AG10803 (cell line): ENCODE measurements at places on chromosomes 2 and 18.
A peak's percentile ranks its signal among the peaks of the same experiment; 100 is the strongest.

DNA sequence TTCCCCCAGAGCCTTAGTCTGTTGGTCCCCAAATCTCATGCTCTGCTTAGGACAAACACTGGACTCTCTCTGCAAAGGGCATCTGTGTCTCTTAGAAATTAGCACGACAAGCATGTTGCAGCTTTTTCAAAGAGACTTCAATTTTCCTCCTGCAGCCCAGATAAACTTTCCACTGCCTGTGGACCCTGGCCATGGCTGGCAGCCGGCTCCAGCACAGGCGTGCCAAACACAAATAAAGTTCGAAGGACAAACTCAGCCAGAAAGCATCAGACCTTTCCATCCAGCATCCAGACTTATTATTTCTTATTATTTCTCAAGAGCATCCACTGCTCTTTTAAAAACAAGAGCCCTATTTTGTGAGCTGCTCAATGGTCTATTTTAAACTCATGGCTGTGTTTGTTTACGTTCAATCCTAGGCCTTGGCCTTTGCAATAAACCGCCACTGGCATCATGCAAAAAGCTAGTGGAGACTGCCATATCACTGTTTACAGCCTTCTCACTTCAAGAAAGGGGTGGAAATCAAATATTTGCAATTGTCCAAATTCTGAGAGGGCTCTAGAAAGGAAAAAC is 300.8 kb downstream of the BCL11A start:
- DNase-seq = no peak

GRCh38 chr18:68148863-68149262 is 566.0 kb downstream of the TMX3 start:
- DNase-seq = no peak

GRCh38 chr2:171410101-171410500 is 23.7 kb downstream of the METTL8 start:
- peak; percentile 41 for DNase-seq

- no peak for DNase-seq
Observed at GRCh38 chr2:172285760-172286159, 141.6 kb upstream of the ITGA6 start.

DNA sequence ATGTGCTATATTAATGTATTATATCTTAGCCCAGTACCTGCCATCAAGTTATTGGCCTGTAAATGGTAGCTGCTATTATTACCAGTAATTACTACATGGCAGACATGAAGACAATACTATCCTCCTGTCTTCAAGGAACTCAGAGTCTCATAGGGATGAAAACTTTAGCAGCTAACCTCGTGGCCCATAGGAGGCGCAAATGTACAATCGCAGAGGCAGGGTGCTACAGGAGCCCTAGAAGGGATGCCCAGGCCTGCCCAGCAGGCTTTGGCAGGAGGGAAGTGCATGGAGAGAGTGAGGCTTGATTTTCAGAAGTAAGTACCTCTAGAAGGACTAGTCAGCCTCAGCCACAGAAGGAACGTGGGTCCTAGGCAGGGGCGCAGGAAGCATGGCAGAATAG is 44.7 kb upstream of the KIDINS220 start:
- peak; percentile 20 for DNase-seq

- DNase-seq = no peak
Observed at GRCh38 chr18:24268784-24269550, 128.7 kb downstream of the OSBPL1A start.

GRCh38 chr2:110873056-110873502 is 140.7 kb downstream of the ACOXL start:
- no peak for DNase-seq

DNA sequence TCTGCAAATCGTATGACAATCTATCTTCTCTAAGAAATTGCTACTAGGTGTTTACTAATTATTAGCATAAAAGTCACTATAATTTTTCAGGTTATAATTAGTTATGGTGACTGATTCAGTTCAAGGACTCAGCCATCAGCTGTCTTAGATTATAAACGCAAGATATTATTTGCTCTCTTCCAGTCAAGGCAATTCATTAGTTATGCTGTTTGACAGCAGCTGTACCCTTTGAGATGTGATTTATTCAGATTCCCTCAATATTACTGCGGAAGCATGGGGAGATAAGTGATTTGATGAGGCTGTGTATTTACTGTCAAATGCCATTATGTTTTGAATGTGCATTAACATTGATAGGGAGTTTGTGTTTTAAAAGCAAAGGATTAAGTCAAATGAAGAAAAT is 558.9 kb upstream of the FSIP2 start:
- DNase-seq = no peak

DNA sequence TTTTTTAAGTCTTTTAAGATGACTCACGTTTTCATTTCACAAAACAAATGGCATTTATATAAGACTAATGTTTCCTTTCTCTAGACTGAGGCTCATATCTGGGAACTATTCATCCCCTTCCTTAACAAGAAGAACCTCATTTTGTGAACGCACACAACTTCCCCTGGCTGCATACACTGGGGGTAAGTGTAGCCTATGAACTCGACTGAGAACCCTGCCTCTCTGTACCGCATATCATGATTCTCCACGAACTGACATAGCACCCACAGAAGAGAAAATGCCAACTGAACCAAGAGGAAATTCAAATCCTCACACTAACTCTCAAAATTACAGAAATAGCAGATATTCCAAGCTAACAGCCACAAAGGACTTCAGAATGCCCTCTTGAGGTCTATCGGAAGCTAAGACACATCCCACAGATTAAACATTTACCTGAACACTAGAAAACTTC is 236.7 kb downstream of the TCF4 start:
- DNase-seq = peak; percentile 28

DNA sequence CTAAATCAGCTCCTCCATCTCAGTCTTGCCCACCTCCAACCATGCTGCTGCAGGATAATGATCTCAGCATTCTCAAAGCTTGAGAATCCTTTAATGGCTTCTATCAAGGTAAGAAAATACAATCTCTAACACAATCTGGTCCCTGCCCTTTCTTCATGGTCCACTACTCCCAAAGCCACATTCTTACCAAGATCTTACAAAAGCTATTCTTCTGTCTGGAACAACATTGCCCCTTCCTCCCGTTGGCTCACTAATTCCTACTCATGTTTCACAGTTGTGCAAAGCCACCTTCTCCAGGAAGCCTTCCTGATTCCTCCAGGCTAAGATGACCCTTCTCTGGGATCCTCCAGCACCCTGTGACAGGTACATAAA is 5.9 kb upstream of the SFXN5 start:
- DNase-seq = no peak

DNA sequence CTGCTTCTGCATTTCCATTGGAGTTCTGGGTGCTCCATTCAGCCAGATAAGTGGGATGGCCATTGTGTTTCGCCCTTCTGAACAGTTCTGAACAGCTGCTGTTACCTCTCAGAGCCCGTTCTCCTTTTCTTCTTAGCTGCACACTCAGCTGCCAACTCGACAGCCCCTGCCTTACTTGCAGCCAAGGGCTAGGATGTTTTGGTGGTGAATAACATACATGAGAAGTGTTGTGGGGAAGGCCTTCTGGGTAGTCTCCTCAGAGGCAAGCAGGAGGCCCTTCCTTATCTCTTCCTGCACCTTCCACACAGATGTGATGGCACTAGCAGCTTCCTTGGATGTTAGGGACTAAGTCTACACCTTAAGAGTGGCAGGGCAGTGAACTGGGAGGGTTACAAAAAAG is 138.4 kb upstream of the NOSTRIN start:
- no peak for DNase-seq

DNA sequence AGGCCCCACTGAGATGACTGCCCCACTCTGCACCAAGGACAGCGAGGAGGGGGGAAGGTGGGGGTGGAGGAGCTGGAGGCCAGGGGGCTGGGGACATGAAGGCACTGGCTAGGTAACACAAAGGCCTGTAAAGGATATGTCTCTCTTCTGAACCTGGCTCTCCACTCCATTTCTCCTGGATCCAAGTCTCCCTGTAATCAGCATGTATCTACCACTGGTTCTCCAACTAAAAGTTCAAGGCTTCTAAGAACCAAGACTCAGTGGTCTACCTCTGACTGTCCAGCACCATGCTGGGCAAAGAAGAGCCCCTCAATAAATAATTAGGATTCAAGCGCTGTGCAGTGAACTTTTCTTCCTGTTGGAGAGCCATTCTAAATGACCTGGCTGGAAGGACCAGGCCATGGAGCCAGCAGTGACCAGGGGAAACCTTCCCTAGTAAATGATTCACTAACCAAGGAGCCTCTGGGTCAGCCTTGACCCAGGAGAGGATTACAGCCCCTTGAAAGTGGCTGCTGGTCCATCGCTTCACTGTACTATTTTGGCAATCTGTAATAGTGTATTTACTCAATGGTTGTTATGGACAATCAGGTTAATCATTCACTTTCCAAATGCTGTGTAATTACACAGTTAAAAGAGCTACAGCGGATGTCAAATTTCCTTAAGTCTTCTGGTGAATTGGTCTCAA is 73.2 kb downstream of the BCL11A start:
- no peak for DNase-seq

GRCh38 chr2:239211396-239212094 is 189.3 kb downstream of the HDAC4 start:
- no peak for DNase-seq

DNA sequence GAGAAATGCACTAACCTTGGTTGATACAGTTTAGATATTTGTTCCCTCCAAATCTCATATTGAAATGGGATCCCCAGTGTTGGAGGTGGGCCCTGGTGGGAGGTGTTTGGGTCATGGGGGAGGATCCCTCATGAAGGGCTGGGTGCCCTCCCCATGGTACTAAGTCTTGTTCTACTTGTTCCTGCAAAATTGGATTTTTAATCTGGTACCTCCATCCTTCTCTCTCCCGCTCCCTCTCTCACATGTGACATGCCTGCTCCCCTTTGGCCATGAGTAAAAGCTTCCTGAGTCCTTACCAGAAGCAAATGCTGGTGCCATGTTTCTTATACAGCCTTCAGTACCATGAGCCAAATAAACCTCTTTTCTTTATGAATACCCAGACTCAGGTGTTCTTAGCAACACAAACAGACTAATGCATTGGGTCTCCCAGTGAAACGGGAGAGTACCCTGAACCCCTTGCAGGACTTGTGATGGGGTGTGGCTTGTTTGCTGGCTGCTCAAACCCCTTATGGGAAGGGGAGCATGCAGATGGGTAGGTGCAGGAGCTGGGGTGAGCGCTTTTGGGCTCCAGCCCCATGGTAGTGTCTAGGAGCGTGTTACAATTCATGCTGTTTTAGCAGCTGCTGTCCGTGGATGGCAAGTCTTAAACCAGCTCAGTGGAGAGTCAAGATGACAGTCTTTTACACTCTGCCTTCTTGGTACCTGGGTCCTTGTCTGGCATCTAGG is 27.2 kb downstream of the FAHD2B start:
- DNase-seq = no peak

DNA sequence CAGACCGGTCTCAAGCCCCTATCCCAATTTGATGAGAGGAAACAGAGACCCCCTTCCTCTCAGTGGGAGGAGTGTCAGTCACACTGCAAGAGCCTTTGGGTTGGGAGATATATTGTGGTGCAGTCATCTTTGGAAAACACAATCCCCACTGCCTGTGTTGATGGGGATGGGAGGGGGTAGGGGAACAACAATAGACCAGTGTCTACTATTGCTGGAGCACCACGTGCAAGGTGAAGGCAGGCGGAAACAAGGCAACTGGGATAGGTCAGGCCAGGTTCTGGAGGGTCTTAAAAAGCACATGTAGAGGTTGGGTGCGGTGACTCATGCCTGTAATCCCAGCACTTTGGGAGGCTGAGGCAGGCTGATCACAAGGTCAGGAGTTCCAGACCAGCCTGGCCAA is 127.9 kb downstream of the ZFP36L2 start:
- no peak for DNase-seq

GRCh38 chr2:50614056-50614455 is 417.9 kb downstream of the NRXN1 start:
- no peak for DNase-seq

- DNase-seq = peak; percentile 71
Observed at GRCh38 chr2:237475704-237476141, 11.3 kb upstream of the MLPH start.

DNA sequence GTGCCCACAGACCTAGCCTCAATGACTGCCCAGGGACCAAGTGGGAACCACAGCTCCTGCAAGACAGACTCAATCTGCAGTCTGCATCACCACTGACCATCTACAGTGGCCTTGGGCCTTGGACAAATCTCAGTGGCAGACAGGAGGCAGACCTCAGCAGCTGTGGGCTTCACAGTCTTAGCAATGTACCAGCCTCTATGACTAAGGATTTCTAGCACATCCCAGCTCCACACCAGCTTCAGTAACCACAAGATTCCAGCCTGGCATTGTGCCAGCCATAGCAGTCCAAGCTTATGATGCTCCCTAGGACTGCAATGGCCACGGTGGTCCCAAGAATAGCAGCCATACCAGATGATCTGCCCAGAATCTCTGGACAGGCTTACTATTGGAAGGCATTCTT is 19.6 kb upstream of the WDR75 start:
- DNase-seq = peak; percentile 75

DNA sequence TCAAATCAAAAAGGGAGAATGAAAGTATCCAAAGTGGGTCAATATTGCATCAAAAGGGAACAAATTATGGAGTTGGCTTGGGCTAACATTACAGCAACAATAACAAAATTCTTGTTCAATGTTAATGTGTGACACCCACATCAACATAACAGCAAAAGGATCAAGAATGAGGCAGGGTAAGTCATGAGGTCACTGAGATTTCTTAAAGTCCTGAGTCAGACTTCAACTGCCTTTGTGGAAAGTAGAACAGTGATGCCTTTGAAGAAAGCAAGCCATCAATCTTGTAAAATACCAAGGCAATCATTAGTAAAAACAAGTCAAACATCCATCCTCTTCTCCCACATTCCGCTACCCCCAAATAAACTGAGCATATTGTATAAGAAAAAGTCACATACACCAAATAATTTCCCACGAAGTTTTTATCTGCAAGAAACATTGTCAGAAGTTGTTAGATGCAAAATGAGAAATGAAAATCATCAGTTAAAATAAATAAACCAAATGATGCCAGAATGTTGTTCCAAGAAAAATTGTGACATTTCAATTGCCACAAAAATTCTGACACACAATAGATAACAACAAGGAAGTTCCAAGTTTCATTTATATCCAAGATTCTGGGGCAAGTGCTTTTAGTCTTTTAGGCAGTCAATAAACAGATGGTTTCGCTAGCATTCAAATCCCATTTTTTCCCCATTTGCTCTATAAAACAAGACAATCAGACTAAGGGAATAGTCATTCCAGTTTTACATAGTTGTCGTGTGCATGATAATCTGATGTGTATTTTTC is 216.1 kb upstream of the SETBP1 start:
- DNase-seq = peak; percentile 12
